Smooth muscle cell of the umbilical artery (primary cell): ENCODE measurements at places on chromosomes 1 and 21. TPM values are rescaled to one million over a fixed set of nuclear protein-coding genes. Genes with fewer than 3 reads are reported as not detected.

Gene KCNQ4
- not detected in 2 replicates for total RNA-seq

Gene FNDC5
- 0.37 and 4.5 TPM in 2 replicates for total RNA-seq

Gene KCNK2
- 5.3 and 25.5 TPM in 2 replicates for total RNA-seq

Gene OR14A16
- not detected in 2 replicates for total RNA-seq

Gene MAST2
- total RNA-seq, result 22.0 and 42.8 TPM in 2 replicates
